ENCODE measurements at places on chromosomes 2 and 18.

GRCh38 chr18:57956491-57956890 lies 87.5 kb upstream of the NEDD4L start:
- no peak for DNase-seq

GRCh38 chr2:2764001-2764355 lies 432.9 kb upstream of the MYT1L start:
- DNase-seq, result no peak

- DNase-seq, result no peak
Observed at GRCh38 chr18:50409236-50409635, 34.4 kb downstream of the SKA1 start.

DNA sequence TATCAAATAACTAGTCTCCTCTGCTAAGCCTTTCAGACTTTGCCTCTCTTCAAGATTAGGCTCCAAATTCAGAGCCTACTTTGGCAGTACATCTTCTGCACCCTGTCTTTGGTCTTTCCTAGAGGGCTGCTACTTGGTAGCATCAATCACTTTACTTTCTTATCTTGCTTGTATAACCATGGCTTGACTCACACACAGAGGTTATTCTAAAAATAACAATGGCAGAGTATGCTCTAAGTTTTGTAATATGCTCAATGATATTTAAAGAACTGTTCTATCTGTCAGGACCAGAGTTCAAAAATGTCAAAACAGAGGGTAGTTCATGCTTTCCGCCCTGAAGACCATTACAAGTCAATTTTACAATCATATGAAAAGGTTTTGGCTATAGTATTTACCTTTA lies 27.7 kb downstream of the THOC1 start:
- DNase-seq, result no peak

DNA sequence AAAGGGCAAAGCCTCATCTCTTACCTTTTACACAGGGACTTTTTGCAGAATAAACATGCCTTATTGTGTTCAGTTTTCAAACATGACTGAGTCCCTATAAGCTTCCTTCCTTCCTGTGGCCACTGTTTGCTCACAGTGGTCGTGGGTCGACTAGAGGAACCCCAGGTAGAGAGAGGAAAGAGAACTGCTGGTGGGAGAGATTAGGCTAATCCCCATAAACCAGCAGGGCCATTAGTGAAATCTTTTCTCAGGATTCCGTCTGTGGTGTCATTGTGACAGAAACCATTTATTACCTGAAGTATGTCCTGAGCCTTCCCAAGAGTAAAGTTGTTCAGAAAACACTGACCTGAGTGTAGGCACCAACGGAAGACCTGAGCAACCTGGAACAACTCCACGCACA lies 21.3 kb upstream of the BOD1L2 start:
- no peak for DNase-seq

DNA sequence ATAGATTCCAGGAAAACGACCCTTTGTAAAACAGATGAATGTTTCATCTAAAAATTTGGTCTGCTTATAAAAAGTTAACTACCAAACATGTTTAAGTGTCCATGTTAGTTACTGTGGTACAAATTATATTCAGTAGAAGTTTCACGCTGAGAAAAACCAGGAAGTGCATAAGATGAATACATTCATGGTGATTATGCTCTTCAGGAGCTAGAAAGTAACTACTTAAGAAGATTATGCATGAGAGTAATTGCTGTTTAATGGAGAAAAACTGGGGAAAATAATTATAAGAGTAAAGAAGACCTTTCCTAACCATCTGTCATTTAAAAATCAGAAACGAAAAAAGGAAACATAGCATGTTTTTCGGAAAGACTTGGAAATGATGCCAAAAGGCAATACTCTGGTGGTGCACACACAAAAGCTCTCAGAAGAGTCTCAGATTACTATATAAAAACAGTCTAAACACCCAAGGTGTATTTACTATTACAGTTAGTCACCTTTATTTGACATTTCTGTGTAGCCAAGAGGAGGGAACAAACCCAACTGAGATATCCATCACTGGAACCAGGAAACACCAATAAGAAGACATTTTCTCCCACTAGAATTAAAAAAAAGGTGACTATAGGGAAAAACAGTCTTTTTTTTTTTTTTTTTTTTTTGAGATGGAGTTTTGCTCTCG lies 38.8 kb upstream of the METTL21A start:
- DNase-seq, result no peak

DNA sequence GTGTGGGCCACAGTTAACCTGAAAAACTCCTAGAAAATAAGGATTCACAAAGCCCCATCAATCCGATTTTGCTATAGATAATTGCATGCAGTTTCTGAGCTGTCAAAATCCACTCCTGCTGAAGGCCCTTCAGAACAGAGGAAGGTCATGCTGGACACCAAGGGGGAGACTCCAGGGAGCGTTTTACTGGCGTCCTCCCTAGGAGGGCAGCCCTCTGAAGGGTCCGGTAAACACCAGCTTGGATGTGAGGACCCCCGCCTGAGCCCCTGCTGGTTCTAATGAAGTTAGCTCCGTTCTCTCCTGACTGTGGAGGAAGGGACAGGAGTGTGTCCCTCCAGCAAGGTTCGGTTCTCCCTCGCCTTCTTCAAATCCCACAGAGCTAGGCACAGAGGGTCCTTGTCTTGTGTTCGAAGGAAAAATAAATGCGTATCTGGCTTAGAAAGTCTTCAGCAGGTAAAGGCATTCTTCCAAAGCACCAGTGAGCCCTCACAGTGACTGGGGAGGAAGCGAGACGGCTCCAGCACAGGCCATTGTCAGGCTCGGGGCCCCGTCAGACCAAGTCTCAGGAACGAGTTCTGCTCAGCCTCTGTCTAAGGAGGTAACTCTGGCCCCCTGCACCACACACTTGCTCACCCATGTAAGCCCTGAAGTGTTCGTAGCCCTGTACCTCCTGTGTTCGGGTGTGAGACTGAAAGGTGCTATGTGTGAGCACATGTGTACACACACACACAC lies 41.6 kb downstream of the CABLES1 start:
- DNase-seq, result no peak

DNA sequence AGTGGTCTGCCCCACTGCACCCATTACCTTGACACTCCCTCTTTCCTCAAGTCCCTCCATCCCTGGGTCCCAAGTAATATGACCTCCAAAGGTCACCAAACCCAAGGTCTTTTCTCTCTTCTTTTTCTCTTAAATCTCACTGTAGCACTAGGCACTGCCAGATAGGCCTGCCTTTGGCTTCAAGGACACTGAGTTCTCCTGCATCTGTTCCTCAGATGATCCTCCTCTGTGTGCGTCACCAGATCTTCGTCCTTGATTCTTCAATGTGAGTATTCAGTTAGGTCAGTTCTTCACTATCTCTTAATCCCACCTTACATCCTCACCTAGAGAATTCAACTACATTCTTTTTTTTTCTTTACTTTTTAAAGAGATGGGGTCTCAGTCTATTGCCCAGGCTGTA lies 249.2 kb downstream of the NBAS start:
- DNase-seq, result no peak
